ENCODE measurements at places on chromosomes 5 and 9.

- DNase-seq, result no peak
Observed at GRCh38 chr9:106862821-106863720, at the start of gene ZNF462. TSS of gene ZNF462 (plus strand) at chr9:106863166. CDS start at chr9:106923384, 60,218 bp downstream.

GRCh38 chr5:82164176-82164976 lies 113.8 kb downstream of the RPS23 start:
- no peak for DNase-seq

- no peak for DNase-seq
Observed at GRCh38 chr5:169646856-169647255, 9.8 kb downstream of the DOCK2 start.

DNA sequence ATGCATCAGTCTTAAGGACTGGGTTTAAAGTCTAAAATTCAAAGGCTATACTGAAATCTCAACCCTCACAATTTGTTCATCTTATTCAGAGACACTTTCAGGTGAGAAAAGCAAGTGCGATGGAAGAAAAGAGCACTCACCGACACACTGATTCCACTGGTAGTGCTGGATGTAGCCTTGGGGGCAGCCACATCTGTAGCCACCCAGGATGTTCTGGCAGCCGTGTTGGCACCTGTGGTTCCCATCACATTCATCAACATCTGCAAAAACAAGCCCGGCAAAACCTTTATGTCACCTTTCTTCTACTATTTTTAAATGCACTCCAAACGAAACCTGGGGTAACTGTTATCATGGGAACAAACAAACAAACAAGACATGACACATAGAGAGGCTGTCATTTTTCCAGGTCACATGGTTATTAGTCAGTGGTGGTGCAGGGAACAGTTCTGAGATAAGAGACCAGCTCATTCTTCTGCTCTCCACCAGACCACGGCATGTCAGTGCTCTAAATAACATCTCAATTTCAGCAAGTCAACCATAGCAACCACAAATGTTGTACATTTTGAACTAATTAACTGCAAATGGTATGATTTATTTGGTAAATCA lies 188.4 kb downstream of the SLC12A2 start:
- no peak for DNase-seq

GRCh38 chr9:38386319-38386895 lies 6.1 kb upstream of the ALDH1B1 start:
- DNase-seq, result no peak

- no peak for DNase-seq
Observed at GRCh38 chr5:67483453-67484030, 286.9 kb upstream of the CD180 start.

- DNase-seq, result no peak
Observed at GRCh38 chr9:3662671-3663070, 136.9 kb upstream of the RFX3 start.

DNA sequence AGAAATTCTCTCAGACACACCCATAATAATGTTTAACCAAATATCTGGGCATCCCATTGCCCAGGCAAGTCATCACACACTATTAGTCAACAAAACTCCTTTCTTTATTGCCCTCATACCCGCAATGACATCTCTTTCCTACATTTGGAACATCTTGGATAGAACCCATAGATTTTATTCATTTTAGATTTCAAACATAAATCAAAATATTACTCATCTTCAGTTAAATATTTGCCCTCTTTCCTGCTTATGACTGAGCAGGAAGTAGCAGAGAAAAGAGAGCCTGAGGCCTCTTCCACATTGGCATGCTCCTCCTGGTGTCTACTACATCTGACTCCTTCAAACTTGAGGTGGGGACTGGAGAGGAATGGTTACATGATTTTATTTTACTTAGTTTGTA lies 592.0 kb downstream of the CHSY3 start:
- DNase-seq, result no peak

DNA sequence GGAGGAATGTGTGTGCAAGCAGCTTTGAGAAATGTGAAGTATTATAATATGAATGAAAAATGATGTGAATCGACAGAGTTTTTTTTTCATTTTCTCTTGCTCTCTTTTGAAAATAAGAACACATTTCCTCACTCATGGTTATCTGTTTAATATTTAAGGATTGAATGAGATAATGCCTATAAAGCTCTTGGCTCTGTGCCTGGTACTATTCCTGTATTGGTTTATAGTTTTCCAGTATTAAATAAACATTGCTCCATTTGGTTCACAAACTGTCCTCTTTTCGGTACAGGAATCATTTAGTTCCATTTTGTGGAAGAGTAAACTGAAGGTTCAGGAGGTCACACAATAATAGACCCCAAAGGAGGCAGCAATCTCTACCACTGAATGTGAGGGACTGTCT lies 1185.5 kb upstream of the WWC1 start:
- DNase-seq, result no peak

DNA sequence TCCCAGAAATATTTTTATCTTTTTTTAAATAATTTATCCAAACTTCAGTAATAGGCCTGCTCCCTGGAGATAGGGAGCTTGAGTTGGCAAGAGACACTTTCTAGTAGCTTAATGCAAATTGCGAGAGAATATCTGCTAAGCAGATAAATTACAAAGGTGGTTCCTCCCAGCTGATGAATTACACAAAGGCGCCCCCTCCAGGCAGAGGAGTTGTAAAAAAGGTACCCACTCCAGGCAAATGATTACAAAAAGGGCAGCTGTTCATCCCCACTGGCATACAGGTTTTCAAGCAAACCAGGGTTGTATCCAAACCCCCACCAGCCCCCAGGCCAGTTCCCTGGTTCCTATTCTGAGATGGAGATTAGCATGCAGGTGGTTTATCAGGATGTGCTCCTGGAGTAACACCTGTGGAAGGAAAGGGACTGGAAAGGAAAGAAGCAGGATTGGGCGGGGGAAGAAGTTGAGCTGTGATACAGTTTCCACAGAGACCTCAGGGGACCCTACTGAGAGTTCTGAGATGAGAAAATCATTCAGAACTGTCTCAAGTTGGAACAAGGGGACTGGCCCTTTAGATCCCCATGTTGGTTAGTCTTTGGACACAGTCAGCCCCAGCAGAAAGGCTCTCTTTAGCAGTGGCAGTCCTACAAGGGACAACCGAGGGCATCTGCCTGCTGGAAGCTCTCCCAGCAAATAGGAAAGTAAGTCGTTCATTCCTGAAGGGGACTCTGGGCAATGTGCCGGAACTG lies 25.5 kb downstream of the ESM1 start:
- no peak for DNase-seq

DNA sequence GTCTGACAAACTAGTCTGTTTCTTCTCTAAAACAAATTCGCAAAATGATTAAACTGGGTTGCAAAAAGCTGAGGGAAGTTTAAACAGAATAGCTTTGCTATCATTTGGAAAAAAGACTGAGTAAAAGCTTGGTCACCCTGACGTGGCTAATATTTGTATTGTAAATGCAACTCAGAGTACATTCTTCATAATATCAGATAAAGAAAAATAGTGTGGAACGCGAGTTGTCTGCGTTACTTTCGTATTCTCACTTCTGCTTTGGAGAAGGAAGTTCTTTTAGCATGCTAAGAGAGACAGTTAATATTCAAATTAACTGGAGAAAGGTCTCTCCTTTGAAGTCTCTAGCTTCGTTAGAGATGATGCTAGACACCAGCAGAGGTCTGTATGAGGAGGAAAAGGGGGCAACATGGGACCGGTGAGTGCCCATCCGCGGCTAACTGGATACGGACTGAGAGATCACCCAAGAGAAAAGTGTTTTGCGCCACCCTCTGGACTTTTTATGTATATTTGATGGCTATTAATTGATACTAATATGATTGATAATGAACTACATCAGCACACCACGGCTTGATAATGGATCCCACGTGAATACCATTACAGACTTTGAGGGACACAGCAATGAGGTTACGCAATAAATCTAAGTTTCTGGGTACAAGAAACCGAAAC lies 2.9 kb upstream of the CNTRL start:
- peak; percentile 20 for DNase-seq

DNA sequence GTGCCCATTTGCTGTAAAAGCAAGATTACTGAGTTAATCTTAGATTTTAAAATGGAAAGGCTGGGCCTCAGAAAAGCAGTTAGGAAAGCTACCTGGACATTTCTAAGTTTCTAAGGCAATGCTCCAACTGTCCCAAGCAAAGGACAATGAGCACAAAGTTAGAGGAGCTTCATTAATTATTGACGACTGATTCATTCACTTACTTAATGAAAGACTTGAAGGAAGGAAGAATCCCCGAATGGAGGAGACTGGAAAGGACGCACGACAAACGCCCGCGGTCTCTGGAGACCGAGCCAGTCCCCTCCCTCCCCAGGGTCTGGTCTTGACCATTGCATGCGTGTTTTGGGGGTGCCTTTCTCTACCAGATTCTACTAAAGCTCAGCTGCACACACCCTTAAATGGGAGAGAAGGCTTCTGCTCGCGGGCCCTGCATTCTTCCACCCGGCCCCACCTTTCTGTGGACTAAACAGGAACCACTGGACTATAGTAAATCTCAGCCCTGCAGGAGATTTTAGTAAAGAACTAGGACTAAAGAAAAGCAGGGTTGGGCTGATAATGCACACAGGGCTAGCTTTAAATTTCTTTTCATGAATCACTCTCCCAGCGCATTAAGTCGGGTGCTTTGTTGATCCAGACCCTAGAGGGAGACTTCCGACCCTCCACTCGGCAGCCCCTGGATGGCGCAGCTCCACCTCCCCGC lies 44.8 kb downstream of the CTSL start:
- DNase-seq, result no peak

- DNase-seq, result no peak
Observed at GRCh38 chr5:167850911-167851310, 440.5 kb upstream of the WWC1 start.

DNA sequence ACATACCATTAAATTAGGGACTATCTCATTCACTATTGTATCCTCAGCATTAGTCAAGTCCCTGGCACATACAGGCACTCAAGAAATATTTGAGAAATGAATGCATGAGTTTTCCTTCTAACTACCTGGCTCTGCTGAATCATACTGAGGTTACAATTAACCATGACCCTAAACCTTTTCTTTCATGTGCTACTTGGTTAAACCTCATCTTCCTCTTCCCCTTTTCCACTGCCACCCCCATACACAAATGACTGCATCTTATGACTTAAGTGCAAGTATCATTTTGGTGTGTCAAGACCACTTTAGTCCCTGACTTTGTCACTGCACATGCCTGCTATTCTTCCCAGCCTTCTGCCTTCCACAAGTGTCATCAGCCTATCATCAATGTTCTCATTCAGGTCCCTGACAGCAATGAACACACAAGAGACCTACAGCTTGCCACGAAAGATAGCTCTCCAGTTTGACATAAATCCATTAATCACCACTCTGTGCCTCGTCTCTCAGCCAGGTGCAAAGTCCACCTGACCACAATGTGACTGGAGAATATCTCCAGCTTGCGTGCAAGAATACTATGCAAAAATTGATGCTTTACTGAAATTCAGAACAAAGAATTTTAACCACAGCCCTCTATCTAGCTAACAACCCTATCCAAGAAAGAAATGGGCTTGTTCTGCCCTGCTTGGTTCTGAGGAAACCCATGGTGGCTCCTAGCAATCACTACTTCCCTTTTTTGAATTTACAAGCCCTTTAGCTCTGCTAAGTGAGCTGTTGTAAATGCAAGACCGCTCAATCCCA lies 74.5 kb downstream of the MAPKAP1 start:
- DNase-seq, result peak; percentile 33

Measured in stimulated activated naive CD4-positive, alpha-beta T cell treated with Interleukin-2 at 50 U/mL for 16 hours (primary cell).